ENCODE measurements at places on chromosomes 1 and 21. TPM values are rescaled to one million over a fixed set of nuclear protein-coding genes. Genes with fewer than 3 reads are reported as not detected.

DNA sequence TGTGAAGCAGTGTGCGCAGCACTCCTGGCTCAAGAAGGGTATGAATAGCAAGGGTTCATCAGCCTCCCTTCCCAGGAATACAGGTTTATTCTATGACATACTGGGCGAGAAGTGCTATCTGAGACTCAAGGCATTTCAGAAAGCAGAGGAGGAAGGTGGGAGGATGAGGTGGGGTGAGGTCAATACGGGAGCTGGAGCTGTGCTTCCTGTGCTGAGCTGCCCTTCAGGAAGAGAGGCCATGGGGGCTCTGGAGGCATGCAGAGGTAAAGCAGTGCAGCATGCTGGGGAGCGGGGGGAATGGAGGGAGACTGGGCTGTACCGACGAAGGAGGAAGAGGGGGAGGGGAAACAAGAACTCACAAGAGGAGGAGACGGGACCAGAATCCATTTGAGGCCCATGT lies 717.6 kb downstream of the PTPRU start:
- DNase-seq, result no peak

DNA sequence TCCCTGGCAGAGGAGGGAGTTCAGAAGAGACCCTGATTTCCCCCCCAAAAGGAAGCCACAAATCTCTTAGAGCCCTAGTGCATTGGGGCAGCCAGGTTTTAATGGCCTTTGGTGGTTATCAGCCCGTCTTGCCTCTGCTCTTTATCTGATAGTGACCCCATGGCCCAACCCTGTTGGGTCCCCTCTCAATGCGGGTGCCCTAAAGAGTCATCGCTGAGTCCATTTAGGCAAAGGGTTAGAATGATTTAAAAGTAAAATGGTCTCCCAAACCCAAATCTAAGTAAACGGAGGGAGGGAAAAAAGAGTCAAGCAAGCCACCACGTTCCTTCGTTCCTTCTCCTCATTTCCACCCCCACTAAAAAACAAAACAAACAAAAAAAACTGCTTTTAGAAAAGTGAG lies 164.0 kb downstream of the RUNX1 start:
- DNase-seq, result no peak

DNA sequence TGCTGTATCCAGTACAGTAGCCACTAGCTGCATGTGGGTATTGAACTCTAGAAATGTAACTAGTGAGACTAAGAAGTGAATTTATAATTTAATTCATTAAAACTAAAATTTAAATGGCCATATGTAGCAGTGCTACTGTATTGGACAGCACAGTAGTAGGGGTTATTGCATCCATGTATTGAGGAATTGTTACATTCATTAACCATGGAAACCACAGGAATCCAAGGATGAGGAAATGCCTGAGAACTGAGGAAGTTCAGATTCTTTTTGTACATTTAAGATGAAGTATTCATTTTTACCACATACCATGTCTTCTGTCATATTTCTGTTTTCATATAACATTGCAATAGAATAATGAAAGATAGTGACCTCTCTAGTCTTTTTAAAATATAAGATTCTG lies 2.6 kb downstream of the MTF2 start:
- no peak for DNase-seq

DNA sequence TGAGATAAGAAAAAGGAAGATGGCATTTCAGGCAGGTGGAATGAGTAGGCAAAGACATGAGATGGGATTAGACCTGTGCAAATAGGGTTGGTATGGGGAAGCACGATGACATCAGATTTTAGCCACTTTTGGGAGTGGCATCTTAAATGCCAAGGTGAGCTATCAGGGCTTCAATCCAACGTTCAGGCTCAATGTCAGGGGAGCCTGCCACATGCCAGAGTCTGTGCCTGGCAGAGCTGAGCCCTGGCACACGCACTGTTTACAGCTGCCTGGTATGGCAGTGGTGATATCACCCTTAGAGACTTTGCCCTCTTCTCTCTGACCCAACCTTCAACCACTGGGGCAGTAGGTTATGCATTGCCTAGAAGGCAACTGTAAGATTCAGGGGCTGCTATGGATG lies 1.1 kb upstream of the GUCA2B start:
- DNase-seq, result no peak

DNA sequence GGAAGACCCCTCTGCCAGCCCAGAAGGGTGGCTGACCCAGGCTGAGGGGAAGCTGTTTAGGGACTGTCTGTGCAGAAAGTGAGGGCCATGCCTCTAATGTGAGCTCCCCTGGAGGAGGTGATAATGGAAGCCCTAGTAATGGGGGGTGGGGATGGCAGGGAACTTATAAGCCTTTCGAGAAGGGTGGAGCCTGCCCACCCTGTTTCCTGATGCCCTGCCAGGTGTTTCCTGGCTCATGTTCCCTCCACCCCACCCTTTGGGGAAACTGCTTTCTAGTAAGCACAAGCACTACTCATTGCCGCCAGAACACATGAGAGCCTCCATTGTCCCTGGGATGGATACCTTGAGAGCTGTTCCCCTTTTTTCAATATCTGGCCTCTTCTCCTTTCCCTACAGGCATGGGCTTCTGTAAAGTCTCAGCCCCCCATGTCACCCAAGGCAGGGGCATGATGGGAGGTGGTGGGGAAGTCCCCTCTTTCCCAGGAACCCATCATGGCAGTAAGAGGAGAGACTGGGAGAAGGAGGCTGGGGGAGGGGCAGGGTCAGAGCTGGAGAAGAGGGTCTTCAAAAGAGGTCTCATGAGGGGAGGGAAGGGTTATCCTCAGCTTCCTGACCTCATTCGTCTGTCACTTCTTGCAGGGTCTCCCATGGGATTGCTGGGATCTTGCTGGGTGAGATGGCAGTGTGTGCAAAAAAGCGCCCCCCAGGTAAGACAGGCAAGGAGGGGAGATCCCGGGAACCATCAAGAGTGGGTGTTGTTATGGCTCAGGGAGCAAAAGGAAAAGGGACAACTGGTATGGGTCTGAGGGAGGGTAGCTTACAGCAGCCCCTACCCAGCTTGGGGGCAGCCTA lies 2.4 kb downstream of the ATP8B2 start:
- no peak for DNase-seq

The HTR6 gene
- not detected for total RNA-seq

The TMPRSS15 gene
- total RNA-seq, result not detected

The KCNQ4 gene
- total RNA-seq, result 0.33 TPM

Data from liver (tissue), 10 donors.